ENCODE measurements at places on chromosomes 2 and 18.
A peak's percentile ranks its signal among the peaks of the same experiment; 100 is the strongest.

GRCh38 chr2:200616656-200617055 is 30.8 kb downstream of the AOX1 start:
- DNase-seq = peak; percentile 57

- DNase-seq = peak; percentile 16
Measured at GRCh38 chr18:77495982-77496690, 246.5 kb downstream of the GALR1 start.

GRCh38 chr2:144111437-144111836 is 408.5 kb downstream of the ZEB2 start:
- no peak for DNase-seq

DNA sequence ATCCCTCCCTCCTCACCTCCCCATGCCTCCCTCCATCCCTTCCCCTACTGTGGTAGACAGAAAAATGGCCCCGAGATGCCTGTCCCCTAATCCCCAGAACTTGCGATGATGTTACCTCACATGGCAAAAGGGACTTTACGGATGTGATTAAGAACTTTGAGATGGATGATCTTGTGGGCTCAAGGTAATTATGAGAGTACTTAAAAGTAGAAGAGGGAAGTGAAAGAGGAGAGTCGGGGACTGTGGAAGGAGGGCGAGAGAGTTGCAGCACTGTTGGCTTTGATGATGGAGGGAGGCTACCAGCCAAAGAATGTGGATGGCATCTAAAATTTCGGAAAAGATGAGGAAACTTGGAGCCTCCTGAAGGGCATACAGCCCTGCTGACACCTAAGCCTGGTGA is 66.5 kb downstream of the AGAP1 start:
- DNase-seq = no peak

DNA sequence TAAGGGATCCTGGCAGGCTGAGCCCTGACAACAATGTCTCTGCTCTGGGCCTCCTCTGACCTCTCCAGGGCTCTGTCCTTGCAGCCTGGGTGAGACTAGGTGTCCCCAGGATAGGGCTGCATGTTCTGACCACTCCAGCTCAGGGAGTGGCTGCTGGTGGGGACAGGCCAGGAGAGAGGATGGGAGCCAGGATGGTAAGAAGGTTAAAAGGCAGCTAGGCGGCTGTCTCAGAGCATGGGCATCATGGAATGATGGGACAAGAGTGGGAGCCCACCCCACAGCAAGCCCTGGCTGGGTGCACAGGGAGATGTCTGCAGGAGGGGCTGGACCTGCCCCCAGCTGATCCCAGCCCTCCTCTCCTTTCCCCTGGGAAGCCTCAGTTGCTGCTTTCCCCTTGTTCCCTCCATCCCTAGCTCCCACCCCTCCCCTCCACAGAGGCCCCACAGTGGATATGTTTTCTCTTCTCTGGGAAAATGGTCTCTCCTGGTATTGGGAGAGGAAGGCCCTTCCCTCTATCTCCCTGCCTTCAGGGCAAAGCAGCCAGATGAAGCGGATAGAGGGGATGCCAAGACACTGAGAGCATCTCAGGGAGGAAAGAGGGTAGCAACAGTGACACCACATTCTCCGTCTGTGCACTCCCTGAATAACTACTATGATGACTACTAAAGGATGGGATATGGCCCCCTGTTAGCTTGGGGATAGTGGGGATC is 334.3 kb downstream of the DYSF start:
- no peak for DNase-seq

GRCh38 chr2:213145715-213146242 is 5.6 kb downstream of the IKZF2 start:
- DNase-seq = no peak

GRCh38 chr2:122244598-122245229 is 489.3 kb downstream of the TSN start:
- no peak for DNase-seq

DNA sequence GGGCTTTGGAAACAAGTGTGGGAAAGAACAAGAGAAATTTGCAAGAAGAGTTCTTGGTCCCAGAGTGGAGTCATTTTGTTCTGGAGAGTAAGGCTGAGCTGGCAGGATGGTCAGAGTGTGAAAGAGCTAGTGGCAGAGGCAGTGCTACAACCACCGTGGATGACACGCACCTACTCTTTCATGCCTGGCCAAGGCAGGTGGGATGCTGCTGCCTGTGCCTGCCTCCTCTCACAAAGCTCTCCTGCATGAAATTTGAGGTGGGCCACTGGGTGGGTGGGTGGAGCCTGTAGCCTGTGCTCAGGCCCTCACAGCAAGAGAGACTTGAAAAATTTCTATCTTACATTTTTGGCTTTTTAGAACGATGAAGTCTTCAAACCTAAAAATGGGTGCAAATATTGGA is 9.4 kb upstream of the INO80C start:
- no peak for DNase-seq

GRCh38 chr18:11991021-11991795 is 9.9 kb downstream of the IMPA2 start:
- DNase-seq = no peak

- DNase-seq = no peak
Measured at GRCh38 chr2:152086231-152086630, 12.6 kb downstream of the CACNB4 start.

DNA sequence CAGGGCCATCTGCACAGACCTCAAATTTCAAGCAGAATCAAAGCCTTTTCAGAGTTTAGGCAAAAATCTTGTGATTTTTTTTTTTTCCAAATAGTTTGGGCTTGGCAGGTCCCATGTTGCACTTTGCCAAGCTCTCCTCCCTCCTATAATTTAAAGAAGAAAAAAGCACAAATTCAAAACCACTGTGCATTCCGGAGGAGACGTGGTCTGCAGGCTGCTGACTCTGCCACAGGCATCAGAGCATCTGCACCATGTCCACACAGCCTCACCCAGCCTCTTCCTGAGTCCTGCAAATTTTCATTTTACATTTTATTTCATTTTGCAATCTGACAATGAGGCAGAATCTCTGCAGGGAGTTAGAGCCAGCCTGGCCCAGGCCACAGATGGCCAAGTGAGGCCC is 15.7 kb upstream of the GPC1 start:
- no peak for DNase-seq

- DNase-seq = no peak
Measured at GRCh38 chr2:130769343-130769907, 14.1 kb downstream of the AMER3 start.

- no peak for DNase-seq
Measured at GRCh38 chr2:66070721-66071602, 364.0 kb upstream of the MEIS1 start.

GRCh38 chr2:1170241-1170640 is 219.6 kb downstream of the SNTG2 start:
- no peak for DNase-seq

GRCh38 chr2:188338463-188338862 is 46.8 kb downstream of the GULP1 start:
- DNase-seq = no peak

- DNase-seq = peak; percentile 96
Measured at GRCh38 chr2:143128681-143129580, at the start of gene ARHGAP15. Gene ARHGAP15, plus strand, starts transcription at chr2:143129419.

DNA sequence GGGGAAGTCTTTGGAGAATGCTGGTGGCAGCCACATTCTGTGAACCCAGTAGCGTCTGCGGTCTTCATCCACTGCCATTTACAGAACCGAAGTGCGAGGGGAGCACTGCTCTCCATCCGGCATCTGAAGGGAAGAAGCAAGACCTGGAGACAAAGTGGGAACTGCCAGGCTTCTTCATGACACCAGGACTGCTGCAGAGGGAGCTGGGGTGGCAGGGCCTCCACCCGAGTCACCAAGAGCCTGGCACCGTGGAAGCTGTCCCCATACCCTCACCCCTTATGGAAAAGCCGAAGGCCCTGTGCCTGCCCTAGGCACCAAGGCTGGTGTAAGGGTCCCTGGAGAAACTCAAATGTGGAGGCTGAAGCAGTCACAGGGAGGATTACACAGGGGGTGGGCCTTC is 79.8 kb downstream of the CIB4 start:
- no peak for DNase-seq

DNA sequence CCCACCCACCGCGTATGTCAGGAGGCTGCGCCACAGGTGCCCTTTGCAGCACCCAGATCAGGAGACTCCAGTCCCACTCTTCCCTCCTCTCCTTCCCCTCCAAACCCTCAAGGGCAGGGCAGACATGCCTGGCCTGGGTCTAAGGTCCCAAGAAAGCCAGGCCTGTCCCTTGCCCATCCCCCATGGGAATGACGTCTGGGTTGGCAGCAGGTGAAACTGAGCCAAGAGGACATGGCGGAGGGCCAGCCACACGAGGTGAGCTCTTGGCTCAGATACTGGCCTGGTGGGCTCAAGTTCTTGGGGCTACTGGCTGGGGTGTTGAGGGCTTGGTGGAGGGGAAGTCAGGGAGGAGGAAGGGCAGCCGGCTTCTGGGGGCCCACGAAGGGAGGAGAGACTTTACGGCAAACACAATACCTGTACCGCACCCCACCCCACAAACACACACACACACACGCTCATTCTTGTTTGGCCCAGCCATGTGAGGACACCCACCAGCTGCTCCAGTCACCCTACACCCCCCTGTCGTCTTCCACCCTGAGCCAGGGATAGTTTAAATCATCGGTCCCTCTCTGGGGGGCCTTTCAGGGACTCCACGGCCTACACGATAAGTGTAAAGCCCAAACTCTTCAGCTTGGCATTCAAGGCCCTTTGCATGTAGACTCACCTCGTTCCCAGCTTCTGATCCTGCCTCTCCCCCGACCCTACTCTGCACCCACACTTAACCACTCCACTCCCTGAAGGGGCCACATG is 24.1 kb upstream of the TNS1 start:
- no peak for DNase-seq

GRCh38 chr2:184119989-184120800 is 478.1 kb upstream of the ZNF804A start:
- DNase-seq = no peak

DNA sequence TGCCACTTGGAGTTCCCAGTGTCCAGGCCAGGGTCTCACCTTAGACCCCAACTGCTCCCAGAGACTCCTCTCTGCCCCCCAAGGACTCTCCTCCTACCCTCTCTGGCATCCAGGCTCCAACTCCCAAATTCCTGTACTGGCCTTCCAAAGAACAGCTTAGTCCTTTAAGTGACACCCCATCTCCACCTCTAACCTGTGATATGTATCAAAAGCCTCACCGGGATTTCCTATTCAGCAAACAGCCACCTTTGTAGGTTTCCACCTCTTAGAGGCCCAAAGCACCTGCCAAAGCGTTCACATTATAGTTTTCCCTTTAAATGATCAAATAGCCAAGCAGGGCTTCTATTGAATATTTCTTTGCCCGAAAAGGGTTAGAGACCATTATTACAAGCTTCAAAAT is 2.7 kb upstream of the COPS8 start:
- DNase-seq = no peak
